ENCODE measurements at places on chromosomes 7 and 10.

GRCh38 chr10:42594246-42594650, 44.1 kb downstream of the ZNF33B start:
- DNase-seq = no peak

DNA sequence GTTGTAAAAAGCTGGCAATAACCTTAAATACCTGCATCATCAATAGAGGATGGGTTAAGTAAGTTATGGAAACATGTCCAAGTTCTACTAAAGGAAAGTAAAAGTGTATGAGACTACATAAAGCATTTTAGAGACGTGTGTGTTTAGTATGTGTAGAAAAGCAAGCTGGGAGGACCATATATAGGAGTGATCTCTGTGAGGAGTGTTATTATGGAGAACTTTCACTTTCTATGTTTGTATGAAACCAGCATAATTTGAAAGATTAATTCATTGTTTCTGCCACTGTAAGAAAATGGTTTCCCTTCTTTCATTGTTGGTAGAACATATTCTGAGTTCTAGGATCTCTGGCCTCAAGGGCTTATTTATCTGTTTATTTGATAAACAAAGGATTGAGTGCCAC, 19.2 kb upstream of the PDLIM1 start:
- DNase-seq = no peak

GRCh38 chr7:148626828-148627227, 36.3 kb downstream of the C7orf33 start:
- DNase-seq = no peak

GRCh38 chr10:104013489-104013888, 46.5 kb downstream of the SLK start:
- no peak for DNase-seq

GRCh38 chr7:27661811-27662489, 733 bp downstream of the HIBADH start:
- DNase-seq = peak; percentile 3

- no peak for DNase-seq
Observed at GRCh38 chr10:52986125-52986524, 213.5 kb upstream of the MBL2 start.

GRCh38 chr7:116122972-116123595, 87.3 kb upstream of the TES start:
- no peak for DNase-seq

GRCh38 chr7:38704751-38705150, 73.6 kb upstream of the AMPH start:
- no peak for DNase-seq

GRCh38 chr7:26156451-26157420, 4.7 kb downstream of the NFE2L3 start:
- DNase-seq = no peak

GRCh38 chr10:8174762-8175161, 120.3 kb downstream of the GATA3 start:
- no peak for DNase-seq

DNA sequence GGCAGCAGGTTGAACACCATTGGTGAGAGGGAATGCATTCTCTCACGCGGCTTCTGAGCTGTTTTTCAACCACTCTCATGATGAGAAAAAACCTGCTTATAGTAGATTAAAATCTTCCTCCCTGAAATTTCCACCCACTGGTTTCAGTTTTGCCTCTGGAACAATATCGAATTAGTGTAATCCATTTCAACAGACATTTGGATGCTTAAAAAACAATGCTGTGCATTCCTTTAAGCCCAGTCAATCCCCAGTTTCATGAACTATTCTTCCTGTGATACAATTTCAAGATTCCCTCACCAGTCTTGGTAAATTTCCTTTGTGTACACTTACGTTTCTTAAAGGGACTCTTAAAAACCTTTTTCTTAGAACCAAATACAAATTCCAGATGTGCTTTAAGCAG, 89.6 kb downstream of the ITIH5 start:
- DNase-seq = no peak

GRCh38 chr10:102918817-102919245, 737 bp downstream of the CNNM2 start:
- DNase-seq = no peak

DNA sequence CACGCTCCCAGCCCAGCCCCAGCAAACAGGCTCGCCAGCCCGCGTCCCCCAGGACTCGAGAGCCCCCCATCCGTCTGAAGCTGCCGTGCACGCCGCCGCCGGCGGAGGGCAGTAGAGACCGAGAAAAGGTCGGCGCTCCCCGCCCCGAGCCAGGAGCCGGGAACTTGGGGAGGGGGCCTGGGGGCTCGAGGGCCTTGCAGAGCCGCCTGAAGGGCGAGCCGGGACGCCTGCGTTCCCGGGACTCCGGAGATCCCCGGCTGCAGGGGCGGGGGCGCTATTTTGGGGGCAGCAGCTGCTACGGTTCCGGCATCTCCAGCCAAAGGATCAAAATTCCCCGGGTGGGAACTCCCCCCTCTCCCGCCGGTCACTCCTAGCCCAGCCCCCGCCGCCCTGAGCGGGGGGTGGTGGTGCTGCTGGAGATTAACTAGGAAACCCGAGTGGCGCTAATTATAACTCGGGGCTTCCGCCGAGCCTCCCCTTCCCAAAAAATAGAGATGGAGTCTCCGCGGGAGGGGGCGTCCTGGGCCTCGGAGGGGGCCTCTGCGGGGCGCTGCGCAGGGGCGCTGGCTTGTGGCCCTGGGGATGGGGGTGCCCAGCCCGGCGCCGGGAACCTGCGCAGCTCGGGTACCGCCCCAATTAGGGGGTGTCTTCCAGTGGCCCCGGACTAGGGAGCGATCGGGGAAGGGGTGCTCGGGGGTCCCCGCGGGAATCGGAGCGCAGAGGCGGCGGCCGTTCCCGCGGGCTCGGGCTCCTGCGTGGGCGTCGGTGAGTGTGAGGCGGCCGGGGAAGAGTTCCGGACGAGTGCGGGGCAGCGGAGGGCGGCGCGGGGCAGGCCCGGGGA, 608 bp downstream of the ACHE start:
- peak; percentile 65 for DNase-seq

GRCh38 chr7:11404355-11404754, 427.6 kb downstream of the THSD7A start:
- no peak for DNase-seq

DNA sequence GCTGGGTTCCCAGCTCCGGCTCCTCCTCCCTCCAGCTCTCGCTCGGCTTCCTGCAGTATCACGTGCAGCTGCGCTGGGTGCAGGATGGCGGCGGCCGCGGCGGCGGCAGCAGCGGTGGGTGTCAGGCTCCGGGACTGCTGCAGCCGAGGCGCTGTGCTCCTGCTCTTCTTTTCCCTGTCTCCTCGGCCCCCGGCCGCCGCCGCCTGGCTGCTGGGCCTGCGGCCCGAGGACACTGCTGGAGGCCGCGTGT, at the start of gene CNNM1:
CNNM1 (plus strand) TSS at position 53 of the 250 bp plus-strand sequence; CDS start at position 85, 32 bp downstream.
- peak; percentile 61 for DNase-seq

- DNase-seq = peak; percentile 65
Observed at GRCh38 chr10:17735166-17735941, 16.6 kb upstream of the TMEM236 start.

- no peak for DNase-seq
Observed at GRCh38 chr10:122884166-122884565, 4.8 kb upstream of the FAM24B start.

GRCh38 chr7:116525913-116526861, 1.4 kb downstream of the CAV1 start:
- DNase-seq = peak; percentile 16

- no peak for DNase-seq
Observed at GRCh38 chr10:48623607-48624132, 18.8 kb upstream of the ARHGAP22 start.

DNA sequence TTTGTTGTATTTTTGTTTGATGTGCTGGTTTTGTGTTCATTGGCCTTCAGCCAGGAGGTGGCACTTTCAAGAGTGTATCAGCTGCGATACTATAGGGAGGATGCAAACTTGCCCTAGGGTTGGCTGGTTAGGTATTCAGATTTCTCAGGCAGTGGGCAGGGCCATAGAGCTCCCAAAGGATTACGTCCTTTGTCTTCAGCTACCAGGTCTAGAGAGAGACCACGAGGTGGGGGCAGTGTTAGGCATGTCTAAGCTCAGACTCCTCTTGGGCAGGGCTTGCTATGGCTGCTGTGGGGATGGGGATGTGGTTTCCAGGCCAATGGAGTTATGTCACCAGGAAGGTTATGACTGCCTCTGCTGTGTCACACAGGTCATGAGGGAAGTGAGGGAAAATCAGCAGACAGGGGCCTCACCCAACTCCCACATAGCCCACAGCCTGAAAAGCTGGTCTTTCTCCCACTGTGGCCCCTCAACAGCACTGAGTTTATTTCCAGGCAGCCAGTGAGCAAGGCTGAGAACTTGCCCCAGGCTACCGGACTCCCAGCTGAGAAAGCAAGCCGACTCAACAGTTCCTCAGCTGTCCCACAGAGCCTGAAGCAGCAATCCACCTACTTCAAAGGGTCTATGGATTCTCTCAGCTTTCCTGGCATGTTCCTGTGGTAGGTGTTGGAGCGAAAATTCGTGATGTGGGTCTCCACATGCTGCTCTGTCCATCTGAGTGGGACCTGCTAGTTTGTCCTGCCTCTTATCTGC, 227.4 kb upstream of the COBL start:
- no peak for DNase-seq
